ENCODE measurements at places on chromosomes 7 and 10. TPM values are rescaled to one million over a fixed set of nuclear protein-coding genes. Genes with fewer than 3 reads are reported as not detected.

The TACC2 gene
- total RNA-seq = 83.1 TPM

The ITGA8 gene
- total RNA-seq = not detected

The NUB1 gene
- 49.5 TPM for total RNA-seq

The MGMT gene
- 6.2 TPM for total RNA-seq

The LIPA gene
- total RNA-seq = 44.5 TPM

The DRGX gene
- 0.09 TPM for total RNA-seq

The CCDC6 gene
- total RNA-seq = 23.7 TPM

The TMEM213 gene
- not detected for total RNA-seq

The TMEM273 gene
- total RNA-seq = not detected

The HIPK2 gene
- total RNA-seq = 27.0 TPM

The MMP21 gene
- total RNA-seq = not detected

The CASP2 gene
- 19.0 TPM for total RNA-seq

The GRID2IP gene
- total RNA-seq = not detected

The KCNMA1 gene
- total RNA-seq = 76.7 TPM

The CALHM1 gene
- total RNA-seq = not detected

The EBF3 gene
- 0.14 TPM for total RNA-seq

Data from A549 treated with CORT108297 at 1 μM for 4 hours (cell line).